ENCODE measurements at places on chromosomes 2 and 18. TPM values are rescaled to one million over a fixed set of nuclear protein-coding genes. Genes with fewer than 3 reads are reported as not detected.

ADCY3 gene
- 73.3 TPM for total RNA-seq

KCNE4 gene
- total RNA-seq = not detected

PIEZO2 gene
- not detected for total RNA-seq

WNT6 gene
- 0.11 TPM for total RNA-seq

NAT8 gene
- total RNA-seq = not detected

SLC4A5 gene
- total RNA-seq = 0.86 TPM
